CD4-positive, alpha-beta T cell treated with Interleukin-17A for 1 hour (primary cell): ENCODE measurements at places on chromosomes 12 and 14.

DNA sequence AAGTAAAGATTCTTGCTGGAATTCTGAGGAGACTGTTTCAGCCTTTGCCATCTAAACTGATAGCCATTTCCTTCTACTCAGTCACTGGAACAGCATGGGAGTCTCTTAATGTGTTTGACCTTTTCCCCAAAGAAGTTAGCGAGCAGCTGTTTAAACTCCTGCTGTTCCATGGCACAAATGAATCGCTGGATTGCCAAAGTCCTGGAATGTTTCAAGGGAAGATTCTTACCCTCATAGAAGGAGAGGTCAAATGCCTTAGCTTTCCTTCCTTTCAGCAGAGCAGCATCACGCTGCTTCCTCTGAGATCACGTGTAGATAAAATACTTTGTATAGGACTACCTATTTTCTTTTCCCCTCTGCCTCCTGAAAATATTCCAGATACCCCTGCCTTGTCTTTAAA lies 10.5 kb upstream of the NR2C1 start:
- DNase-seq = no peak

GRCh38 chr14:56885825-56886224 lies 75.5 kb upstream of the OTX2 start:
- no peak for DNase-seq

DNA sequence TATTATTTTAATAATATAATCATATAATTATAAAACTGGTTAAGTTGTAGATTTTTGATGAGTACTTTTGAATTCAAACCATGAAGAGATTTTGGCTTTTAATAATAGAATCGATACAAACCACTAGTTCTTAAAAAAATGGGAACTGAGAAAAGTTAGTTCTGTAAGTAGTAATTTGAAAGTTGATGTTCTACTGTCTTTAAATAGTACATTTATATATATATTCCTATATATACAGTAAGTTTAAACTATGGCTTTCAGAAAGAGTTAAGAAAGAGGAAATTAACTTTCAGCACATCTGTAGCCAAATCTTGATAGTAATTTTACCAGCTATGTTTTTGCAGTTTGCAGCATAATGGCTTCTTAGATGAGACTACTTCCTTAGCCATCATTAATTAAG lies 7.8 kb downstream of the LRRK2 start:
- DNase-seq = no peak

GRCh38 chr12:45008211-45008610 lies 42.7 kb downstream of the DBX2 start:
- no peak for DNase-seq

- no peak for DNase-seq
These were observed 17.4 kb downstream of the EGLN3 start for GRCh38 chr14:33933386-33933933.

GRCh38 chr14:86035882-86036281 lies 505.9 kb downstream of the FLRT2 start:
- no peak for DNase-seq

DNA sequence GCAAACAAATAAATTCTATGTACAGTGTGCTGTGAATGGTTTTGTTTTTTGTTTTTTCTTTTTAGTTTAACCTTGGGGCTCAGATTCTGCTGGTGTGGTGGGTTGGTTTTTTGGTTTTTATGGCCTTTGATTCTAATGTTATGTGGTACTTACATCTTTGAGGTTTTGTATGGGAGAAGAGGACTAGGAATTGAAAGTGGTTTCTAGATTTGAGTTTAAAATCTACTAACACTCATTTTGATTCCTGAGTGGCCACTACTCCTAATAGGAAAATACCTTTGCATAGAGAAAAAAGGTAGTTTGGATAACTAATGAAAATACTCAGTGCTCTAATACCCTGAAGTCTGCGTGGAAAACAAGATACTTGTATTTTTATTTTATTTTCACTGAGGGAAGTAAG lies 137.7 kb downstream of the MON2 start:
- DNase-seq = peak; percentile 27

GRCh38 chr12:109655578-109655977 lies 58.0 kb upstream of the FAM222A start:
- DNase-seq = no peak

DNA sequence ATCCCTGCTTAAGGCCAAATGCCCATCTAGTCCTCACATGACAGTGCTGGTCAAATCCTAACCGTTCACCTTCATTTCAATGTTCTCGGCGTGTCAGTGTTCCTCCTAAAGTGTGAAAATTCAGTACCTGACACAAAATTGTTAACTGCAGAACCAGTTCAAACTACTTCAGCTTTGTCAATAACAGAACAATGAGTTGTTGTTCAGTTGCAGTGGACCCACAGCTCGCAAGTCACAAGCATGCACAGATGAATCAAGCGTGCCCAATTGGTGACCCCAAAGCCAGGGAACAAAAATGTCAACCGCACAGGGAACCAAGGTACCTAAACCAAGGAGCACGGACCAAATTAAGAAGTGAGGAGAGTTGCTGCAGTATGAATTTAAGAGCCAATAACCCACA lies 23.2 kb downstream of the NRDE2 start:
- DNase-seq = no peak

DNA sequence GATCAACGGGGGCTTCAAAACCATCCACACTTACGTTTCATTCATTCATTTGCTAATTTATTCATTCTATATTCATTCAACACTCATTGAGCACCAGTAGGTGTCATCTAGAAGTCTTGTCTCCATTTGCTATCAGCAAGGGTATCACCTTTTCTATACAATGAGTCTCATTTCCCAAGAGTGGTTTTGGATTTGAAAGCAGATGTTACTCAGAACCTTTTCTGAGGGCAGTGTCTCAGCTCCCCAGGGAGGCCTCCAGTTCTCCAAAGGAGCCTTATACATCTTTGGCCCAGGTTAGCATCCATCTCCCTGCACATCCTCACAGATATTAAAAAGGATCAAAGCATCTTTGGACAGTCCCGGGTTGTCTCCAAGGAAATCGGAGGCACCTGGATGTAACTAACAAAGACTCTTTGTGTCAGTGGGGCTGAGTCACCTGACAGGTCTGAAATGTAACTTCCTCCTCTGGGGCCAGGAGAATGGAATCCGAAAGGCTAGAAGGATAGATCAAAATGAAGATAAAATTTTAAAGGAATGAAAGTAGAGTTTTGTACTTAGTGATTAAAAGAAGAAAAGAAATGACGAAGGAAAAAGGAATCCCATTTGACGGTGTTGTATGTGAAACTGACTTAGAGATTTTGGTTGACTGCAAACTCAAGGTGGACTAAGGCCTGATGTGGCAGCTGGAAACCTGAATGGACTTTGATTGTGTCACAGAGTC lies 103.0 kb downstream of the VCPKMT start:
- no peak for DNase-seq
